ENCODE measurements at places on chromosomes 4 and X.

DNA sequence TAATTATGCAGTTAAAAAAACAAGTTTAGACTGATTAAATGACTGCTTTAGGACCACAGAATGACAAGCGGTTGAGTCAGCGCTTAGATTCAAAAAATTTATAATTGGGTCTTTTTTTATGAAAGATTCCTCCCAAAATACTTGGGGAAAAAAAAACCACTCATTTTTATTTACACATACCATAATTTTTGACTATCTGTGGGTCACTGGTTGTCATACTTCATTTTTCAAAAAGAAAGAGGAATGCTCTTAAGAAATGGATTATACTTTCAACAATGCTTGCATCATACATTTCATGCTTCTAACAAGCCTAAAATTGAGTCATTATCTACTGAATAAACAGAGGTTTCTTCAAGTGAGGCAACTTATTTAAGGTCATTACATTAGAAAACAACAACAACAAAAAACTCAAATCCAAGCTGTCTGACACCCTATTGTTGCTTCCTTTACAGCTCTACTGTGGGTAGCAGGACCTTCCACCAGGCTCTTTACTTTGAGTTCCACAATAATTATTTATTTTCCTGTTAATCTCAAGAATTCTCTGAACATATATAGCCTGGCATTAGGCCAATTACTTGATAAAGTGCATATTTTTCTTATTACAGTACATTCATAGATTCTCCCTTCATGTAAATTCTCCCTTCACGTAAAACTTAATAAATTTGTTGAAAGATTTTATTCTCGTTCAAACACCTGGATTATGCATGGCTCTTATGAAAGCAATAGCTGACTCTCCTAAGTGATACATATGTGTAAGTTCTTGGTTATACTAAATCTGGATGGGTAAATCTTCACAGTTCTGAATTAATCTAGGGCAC is 445.5 kb downstream of the PCDH10 start:
- DNase-seq, result no peak

- no peak for DNase-seq
Measured at GRCh38 chr4:13918991-13919441, 291.5 kb upstream of the BOD1L1 start.

DNA sequence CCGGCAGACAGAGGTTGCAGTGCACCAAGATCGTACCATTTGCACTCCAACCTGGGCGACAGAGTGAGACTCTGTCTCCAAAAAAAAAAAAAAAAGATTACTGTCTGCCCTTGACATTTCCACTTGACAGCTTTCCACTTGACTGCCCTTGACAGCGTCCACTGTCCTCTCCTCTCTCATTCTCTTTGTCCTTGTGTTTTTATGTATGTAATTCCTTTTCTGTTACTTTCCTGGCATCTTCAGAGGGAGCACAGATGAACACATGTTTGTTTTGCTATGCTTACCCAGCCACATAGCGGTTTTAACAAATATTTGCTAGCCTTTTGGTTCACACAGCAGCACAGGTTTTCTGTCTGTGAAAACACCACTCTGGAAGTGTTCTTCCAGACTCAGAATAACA is 26.2 kb downstream of the SYAP1 start:
- no peak for DNase-seq

DNA sequence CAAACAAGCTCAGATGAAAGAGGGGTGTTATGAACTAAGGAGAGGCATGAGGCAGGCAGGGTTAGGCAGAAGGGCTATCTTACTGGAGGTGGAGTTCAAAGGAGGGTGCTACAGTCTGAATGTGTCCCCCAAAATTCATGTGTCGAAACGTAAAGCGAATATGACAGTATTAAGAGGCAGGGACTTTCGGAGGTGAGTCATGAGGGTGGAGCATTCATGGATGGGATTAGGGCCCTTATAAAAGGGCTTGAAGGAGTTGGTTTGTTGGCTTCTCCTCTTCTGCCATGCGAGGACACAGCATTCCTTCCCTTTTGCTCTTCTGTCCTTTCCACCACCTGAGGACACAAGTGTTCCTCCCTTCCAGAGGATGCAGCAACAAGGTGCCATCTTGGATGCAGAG is 22.9 kb downstream of the APLN start:
- no peak for DNase-seq

GRCh38 chr4:5916229-5916628 is 23.3 kb upstream of the CRMP1 start:
- DNase-seq, result no peak

- no peak for DNase-seq
Measured at GRCh38 chr4:147633113-147633512, 15.9 kb downstream of the TMEM184C start.
